ENCODE measurements at places on chromosomes 5 and 9.

DNA sequence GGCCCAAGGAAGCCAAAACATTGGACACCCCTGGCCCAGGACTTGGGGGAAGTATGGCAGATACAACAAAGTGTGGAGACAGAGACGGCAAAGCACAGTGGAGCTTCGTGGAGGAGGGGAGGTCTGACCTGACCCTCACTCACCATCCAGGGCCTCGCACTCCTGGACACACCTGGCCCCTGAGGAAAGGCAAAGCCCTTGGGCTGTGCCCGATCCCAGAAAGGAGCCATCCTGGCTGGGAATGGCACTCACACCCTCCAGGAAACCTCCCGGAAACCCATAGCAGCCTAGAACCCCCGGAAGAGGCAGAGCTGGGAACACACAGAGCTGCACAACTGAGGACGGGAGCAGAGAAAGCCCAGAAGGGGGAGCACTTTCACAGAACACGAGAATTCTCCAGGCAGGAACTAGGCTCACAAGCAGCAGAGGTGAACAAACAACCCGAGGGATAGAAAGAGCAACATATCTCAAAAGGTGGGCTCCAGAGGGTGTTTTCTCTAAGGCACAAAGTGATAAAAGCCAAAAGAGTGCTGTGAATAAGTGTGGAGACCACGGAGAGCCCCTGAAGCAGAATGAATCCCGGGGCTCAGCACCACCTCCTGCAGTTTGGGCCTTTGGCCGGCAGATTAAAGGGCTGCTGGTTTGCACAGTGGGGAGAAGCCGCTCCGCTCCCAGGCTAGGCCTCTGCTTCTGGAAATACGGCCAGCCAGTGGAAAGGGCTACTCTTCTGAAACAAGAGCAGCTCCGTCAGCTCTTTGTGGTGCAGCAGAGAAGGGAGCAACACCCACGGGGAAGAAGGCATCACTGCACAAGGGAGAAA, 108.2 kb downstream of the UBE2R2 start:
- DNase-seq = peak; percentile 46

- no peak for DNase-seq
Measured at GRCh38 chr5:125202871-125203438, 456.5 kb upstream of the ZNF608 start.

DNA sequence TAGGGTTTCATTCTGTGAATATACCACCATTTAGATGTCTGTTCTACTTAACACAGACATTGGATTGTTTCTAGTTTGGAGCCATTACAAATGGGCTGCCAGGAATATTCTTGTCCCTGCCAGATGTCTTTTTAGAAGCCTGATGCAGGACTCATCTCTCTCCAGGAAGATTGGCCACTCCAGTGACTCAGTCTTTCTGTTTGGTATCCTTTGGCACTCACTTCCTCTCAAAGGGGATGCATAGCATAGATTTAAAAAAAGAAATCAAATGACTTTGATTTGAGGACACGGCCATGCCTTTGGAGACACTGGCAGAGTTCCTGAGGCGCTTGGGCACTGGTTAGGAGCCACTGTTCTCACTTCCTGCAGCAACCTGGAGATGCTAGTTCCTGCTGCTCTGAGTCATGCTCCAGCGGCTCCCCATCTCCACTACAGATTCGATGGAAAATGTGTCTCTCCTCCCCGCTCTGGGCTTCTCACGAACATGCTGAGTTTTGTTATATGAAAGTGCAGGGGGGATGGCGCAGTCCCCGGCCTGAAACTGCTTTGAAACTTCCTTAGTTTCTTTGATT, 3.5 kb upstream of the ZNF366 start:
- DNase-seq = peak; percentile 55

GRCh38 chr5:171419688-171420430, 412 bp downstream of the FGF18 start:
- DNase-seq = peak; percentile 34

GRCh38 chr5:148125641-148126040, 42.7 kb upstream of the SPINK14 start:
- DNase-seq = peak; percentile 52

DNA sequence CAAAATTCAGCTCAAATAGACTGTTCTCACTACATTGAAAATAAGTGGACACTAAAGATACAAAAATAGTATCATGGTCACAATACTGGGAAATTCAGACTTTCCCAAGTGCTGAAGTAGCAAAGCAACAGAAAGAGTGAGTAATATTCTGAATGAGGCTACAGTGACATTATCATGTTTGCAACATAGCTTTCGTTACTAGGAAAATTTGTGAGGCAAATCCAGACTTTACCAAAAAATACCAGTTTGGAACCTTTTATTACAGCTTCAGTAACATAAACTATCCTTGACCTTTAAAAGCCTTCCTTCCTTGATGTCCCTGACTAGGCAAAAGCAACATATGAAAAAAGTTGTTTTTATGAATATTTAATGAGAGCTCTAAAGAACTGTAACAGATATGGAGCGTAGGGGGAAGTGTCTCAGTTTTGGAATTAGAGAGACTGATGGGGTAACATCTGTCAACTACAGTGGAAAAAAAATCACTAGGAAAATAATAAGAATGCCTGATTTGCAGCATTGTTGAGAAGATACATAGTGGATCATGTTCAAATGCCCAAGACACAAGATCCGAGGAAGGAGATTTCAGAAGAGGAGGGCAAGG, 312.9 kb downstream of the ADGRV1 start:
- DNase-seq = no peak

- peak; percentile 18 for DNase-seq
Measured at GRCh38 chr5:120479066-120479465, 15.0 kb downstream of the PRR16 start.

GRCh38 chr9:120876842-120877240, at the start of gene PHF19:
Gene PHF19 (minus strand): TSS chr9:120877188. CDS start chr9:120874741, 2,447 bp downstream.
- DNase-seq = peak; percentile 39

GRCh38 chr5:123517476-123517875, 5.5 kb downstream of the CSNK1G3 start:
- DNase-seq = no peak

DNA sequence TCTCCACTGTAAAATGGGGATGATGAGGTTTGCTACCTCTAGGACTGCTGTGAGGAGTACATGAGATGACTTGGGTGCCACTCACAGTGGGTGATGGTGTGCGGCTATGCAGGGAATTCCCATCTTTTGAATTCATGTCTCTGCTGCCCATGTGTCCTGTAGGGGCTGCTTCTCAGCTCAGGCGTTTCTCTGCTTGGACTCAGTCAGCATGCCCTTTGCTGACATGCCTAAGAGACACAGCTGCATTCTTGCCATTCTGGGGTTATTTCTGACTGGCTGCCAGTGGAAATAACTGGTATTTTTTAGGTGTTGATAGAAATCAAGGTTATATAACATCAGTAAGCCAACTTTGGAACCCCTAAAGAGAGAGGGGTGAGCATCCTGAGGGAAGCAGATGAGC, 24.3 kb upstream of the XPA start:
- no peak for DNase-seq

- no peak for DNase-seq
Measured at GRCh38 chr5:143796753-143797152, 15.2 kb upstream of the HMHB1 start.

DNA sequence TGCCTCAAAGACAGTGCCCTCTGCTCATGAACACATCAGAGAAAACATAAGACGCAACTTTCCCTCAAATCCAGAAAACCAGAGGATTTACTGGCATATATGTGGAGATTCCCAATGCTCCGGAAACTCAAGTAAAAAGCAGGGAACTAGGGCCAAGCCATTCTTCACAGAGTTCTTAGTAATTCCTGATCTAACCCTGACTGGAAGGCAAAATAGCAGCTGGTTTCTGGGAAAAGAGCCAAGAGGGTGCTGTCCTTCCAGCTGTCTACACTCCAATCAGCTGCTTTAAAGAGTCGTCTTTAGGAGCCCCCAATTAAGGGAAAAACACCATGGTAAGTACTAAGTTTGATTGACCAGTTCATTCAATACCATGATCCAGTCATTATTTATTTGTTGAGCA, 49.6 kb downstream of the GNA14 start:
- peak; percentile 18 for DNase-seq

DNA sequence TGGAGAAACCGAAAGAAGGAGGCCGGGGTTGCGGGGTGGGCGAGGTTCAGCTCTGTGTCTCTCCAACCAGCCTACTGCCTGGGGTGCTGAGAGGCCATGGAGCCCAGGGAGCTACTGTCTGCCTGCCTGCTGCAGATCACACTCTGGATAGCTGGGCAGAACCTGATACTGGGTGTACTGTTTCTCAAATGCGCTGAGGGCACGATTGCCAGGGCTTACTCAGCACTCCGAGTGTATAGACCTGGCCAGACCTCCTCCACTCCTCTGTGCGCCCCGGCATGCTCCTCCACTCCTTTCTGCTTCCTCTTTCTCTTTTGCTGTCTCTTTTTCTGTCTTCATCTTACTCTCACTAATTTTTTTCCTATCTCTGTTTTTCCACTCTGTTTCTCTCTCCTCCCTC, 215.1 kb downstream of the PAPPA start:
- no peak for DNase-seq

- DNase-seq = peak; percentile 71
Measured at GRCh38 chr5:18483451-18483850, 849.2 kb downstream of the TAF11L14 start.

DNA sequence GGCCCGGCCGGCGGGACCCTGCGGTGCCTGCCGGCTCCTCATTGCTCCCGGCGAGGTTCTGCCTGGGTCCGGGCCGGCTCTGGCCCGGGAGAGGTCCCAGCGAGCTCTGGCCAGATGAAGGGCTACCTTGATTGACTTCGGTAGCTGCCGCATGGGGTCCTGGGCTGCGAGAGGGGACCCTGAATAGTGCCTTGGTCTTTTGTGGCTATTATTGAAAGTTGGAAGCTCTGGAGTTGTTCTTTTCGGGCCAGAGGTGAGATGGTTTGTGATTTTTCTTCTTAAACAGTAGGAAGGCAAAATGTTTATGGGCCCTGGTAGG, 635 bp downstream of the NAA35 start:
- no peak for DNase-seq

DNA sequence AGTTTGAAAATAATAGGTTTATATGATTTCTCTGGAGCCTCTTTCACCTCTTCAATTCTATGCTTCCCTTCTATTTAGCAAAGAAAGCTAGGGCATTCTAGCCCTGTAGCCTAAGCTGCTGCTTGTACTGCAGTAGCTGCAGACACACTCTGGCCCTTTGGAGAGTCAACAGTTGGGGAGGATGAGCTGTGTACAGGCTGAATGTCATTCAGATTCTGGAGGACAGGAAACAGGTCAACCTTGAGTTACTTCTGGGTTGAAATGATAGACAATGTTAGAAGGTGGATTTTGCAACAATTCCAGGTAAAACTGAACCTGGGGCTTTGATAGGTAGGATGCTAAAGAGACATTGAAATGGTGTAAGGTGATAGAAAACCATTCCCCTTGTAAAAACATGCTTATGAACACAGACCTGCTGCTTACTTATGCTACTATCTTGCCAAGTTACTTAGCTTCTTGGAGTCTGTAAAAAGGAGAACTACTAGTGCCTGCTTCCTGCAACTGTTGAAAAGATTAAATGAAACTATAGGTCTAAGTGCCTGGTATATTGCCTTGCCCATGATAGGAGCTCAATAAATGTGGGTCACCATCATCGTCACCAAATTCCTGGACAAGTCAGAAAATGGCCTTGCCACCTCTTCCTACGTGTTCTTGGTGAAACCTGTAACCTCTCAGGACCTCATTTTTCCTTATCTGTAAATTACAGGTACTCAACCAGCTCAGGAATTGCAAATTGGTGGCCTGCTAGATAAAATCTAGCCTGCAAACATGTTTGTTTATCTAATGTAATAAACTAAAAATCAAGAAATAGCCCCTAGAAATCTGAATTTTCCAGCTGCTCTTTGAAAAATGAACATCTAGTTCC, 83.7 kb downstream of the GALNT10 start:
- DNase-seq = no peak

- peak; percentile 69 for DNase-seq
Measured at GRCh38 chr5:94849821-94850736, 231.6 kb downstream of the SLF1 start.

- no peak for DNase-seq
Measured at GRCh38 chr9:98768344-98768743, 28.0 kb downstream of the ANKS6 start.
